ENCODE measurements at places on chromosomes 4 and X.

- no peak for DNase-seq
These were observed 109.9 kb upstream of the BCOR start for GRCh38 chrX:40207626-40208025.

DNA sequence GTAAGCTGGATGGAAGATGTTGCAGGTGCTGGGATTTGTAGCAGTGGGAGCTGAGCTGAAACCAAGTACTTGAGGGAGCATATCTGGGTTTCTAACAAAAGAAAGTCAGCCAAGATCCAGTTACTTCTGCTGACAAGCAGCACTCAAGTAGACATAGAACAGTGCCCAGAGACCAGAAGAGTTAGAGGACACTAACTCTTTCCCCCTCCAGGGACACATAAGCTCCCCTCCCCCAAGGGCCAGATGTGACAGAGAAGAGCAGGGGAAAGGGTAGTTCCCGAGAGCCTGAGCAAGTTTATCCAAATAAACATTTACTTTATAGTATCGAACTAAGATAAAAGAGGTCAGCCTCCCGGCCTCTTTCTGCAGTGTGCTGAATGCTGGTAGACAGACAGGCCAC is 12.2 kb downstream of the TRPC3 start:
- DNase-seq: no peak

- DNase-seq: no peak
These were observed 82.7 kb downstream of the CCSER1 start for GRCh38 chr4:90209922-90210321.

- no peak for DNase-seq
These were observed 36.9 kb downstream of the PDLIM5 start for GRCh38 chr4:94488670-94489069.

- no peak for DNase-seq
These were observed 98.6 kb downstream of the PDLIM5 start for GRCh38 chr4:94550352-94550751.

DNA sequence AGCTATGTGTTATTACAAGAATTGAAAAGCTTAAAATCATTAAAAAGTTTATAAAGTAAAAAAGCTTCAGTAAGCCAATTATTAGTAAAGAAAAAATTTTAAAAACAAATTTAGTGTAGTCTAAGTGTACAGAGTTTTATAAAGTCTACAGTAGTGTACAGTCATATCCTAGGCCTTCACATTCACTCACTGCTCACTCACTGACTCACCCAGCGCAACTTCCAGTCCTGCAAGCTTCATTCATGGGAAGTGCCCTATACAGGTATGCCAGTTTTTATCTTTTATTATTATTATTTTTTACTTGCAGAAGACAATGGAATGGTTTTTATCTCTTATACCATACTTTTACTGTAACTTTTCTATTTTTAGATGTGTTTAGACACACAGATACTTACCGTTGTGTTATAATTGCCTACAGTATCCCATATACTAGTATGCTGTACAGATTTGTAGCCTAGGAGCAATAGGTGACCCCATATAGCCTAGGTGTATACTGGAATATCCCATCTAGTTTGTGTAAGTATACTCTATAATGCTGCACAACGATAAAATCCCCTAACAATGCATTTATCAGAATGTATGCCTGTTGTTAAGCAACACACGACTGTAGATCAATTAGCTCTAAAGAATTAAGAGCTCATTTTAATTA is 230.7 kb downstream of the DCLK2 start:
- no peak for DNase-seq

GRCh38 chrX:56314334-56314733 is 82.2 kb downstream of the KLF8 start:
- no peak for DNase-seq

- peak; percentile 32 for DNase-seq
These were observed 121.6 kb upstream of the STK26 start for GRCh38 chrX:131901546-131901945.

DNA sequence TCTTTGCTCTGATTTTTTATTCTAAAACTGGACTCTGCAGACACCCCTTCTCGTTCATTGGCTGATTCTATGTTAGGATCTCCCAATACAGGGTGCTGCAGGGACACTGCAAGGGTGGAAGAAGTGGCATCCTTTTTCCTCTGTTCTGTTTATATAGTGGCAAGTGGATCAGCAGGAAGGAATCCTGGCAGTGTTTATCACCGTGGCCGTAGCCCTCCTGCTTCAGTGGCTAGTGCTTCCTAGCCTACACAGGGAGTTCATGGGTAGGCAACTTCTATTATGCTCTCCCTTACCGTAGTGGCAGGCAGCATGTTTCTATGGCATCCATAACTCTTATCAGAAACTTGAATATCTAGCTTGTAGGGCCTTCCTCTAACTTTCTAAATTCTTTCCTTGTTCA is 6.4 kb upstream of the AP1AR start:
- no peak for DNase-seq

- DNase-seq: no peak
These were observed 64.9 kb upstream of the ADRA2C start for GRCh38 chr4:3701271-3701734.

- DNase-seq: no peak
These were observed 94.6 kb downstream of the IRS4 start for GRCh38 chrX:108641589-108642272.

DNA sequence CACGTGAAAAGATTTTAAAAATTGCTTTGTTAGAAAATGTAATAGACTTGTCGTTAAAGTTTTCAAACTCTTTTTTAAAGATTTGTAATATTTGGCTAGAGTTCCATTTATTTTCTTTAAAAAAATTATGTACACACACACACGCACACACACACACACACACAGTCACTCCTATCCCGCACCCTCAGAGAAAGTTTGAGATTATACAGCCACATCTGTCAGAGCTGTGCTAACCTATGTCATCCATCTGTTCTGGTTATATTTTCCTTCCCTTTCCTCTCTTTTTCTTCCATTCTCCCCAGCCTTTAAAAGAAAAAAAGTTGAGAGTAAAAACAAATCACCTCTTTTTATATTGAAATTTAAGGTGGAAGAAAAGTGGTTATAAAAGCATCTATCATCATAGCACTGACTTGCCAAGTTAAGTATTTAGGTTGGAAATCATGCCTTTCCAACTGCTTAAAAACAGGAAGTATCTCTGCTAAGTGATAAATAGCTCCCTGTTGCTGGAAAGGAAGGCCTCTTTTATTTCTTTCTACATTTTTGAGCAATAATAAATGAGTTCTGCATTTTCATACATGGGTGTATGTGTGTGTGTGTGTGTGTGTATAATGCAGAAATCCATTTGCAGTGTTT is 163.3 kb upstream of the SPRY1 start:
- no peak for DNase-seq

DNA sequence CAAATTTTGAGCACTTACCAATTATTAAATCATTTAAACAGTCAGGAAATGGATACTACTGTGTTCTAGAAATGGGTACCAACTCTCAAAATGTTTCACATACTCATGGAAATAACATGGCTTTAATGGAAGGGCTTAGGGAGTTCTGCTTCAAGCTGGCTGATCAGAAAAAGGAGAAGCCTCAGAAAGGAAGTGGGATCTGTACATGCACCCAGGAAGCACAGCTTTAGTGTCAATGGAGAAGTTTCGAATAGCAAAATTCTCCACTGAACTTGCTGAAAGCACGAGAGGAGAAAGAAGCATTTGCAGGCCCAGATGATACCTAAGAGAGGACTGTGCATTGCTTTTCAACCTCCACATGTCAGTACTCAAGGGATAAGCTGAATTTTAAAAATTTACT is 11.1 kb upstream of the HS3ST1 start:
- DNase-seq: no peak

GRCh38 chr4:182778222-182778982 is 138.8 kb downstream of the DCTD start:
- no peak for DNase-seq

GRCh38 chrX:24763989-24764388 is 70.3 kb downstream of the POLA1 start:
- no peak for DNase-seq

DNA sequence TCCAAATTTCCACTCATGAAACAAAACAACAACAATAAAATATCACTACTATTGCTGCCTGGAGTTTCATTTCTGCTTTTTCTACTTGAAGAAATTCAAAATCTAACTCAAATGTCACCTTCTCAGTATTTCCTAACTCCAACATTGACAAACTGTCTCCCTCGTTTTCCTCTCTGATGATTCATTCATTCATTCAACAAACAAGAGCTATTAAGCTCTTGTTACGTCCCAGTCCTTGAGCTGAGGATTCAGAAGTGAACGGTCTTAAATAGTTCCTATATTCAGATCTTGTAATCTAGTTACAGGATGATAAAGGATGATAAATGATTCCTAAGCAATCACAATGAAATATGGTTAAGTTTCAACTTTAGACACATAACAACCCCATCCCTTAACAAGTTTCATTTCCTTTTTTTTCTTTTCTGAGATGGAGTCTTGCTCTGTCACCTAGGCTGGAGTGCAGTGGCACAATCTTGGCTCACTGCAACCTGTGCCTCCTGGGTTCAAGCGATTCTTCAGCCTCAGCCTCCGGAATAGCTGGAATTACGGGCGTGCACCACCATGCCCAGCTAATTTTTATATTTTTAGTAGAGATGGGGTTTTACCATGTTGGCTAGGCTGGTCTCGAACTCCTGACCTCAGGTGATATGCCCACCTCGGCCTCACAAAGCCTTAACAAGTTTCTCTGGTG is 1.7 kb downstream of the SLC9B2 start:
- no peak for DNase-seq

DNA sequence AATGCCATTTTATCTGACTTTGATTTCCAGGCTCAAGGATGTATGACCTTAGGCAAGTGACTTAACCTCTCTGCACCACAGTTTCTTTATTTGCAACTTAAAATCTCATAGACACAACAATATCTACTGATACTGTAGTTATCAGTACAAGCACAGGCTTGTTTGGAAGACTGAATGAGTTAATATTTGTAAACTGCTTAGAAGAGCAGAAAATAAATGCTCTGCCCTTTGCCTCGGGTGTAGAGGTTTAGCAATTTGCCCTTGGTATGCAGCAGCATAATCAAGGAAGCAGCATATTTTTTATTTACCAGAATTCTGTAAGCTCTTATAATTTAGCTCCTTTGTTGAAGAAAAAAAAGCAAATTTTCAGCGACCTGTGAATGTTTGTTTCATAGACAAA is 2.9 kb upstream of the CXCL1 start:
- DNase-seq: no peak

GRCh38 chr4:4575284-4576211 is 33.7 kb upstream of the STX18 start:
- DNase-seq: no peak

- DNase-seq: no peak
These were observed 28.4 kb downstream of the CXorf58 start for GRCh38 chrX:23936180-23936579.

DNA sequence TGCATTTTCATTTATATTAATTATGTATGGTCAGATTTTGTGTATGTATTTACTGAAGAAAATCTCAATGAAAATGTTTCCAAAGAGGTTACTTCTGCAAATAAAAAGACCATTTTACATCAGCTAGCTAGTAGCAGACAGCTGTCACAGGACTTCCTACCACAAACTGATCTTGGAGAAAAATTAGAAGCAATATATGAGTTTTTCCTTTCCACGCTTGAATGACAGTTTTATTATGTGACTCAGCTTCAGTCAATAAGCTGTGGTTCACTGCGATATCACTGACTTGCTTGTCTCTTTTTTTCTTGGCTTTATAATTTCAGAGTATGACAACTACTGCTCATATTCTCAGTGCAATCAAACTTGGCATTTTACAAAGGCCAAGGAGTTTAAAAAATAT is 787.4 kb upstream of the GALNTL6 start:
- no peak for DNase-seq

DNA sequence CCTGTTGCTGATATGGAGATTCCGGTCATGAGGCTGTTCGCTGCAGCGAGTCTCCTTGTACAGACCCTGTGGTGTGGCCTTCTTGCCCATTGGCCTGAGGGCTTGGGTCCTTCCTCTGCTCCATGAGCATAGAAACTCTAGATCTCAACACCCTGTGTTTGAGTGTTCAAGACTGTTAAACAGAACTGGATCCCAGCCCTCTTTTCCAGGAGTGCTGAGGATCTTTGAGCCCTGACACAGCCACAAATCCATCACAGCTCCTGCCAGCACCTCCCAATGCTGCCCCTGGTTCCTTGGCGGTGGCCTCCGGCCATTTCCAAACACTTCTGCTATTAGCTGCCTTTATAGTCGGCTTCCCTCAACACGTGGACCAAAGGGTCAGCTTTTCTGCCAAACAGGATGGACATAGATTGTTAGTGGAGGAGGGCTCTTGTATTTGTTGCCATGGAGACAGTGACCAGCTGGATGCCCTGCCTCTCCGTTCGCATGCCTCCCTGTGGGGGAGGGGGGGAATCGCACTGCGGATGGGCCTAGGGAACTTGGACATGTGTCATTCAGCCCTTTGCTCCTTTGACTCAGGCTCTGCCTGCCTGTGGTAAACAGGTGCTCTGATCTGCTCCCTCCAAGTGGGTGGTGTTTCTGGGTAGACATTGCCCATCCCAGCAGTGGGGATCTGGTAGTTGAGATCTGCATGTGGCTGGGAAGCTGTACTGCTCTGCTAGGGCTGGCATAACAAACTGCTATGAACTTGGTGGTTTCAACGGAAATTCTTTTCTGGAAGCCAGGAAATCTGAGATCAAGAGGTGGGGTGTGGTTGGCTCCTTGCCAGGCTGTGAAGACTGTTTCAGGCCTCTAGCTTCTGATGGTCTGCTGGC is 6.9 kb upstream of the WDR1 start:
- DNase-seq: no peak

DNA sequence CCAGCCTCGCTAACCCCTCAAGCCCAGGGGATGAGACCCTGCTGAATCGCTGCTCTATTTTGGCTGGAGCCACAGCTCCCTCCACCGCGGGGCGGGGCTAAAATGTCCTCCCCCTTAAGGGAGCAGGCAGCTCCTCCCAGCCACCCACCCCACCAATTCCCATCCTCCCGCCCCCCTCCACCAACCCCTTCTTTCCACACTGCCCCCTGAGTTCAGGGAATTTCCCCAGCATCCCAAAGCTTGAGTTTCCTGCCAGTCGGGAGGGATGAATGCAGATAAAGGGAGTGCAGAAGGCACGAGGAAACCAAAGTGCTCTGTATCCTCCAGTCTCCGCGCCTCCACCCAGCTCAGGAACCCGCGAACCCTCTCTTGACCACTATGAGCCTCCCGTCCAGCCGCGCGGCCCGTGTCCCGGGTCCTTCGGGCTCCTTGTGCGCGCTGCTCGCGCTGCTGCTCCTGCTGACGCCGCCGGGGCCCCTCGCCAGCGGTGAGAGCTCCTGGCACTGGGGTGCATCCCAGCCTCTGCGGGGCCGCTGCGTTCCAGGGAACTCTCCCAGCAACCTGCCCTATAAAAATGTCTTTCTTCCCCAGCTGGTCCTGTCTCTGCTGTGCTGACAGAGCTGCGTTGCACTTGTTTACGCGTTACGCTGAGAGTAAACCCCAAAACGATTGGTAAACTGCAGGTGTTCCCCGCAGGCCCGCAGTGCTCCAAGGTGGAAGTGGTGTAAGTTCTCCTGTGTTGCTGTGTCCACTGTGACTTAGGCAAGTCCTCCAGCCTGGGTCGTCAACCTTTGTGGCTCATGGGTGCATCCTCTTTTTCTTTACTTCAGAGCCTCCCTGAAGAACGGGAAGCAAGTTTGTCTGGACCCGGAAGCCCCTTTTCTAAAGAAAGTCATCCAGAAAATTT is at the start of gene CXCL6:
Gene CXCL6 (plus strand): TSS at position 306 of the 907 bp plus-strand sequence. CDS start 73 bp downstream, at position 379.
- no peak for DNase-seq

Data from NCI-H2171 (cell line).